ENCODE measurements at places on chromosomes 7 and 10.

DNA sequence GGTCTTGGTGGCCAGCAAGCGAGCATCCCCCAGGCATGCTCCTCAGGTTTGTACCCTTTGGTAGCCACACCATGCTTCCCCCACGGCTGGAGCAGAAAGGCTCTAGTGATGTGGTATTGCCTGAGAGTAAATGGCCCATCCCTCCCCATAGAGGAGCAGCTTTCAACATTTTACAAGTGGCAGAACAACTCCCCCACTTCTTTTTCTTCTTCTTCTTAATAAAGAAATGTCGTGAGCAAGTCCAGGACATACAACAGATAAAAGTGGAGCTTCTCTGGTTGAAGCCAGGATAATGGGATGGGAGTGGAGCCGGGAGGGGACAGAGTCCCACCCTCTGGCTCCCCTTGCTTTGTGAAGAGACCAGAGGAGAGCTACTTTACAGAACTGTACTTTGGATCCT is 131.5 kb downstream of the ANLN start:
- no peak for DNase-seq

DNA sequence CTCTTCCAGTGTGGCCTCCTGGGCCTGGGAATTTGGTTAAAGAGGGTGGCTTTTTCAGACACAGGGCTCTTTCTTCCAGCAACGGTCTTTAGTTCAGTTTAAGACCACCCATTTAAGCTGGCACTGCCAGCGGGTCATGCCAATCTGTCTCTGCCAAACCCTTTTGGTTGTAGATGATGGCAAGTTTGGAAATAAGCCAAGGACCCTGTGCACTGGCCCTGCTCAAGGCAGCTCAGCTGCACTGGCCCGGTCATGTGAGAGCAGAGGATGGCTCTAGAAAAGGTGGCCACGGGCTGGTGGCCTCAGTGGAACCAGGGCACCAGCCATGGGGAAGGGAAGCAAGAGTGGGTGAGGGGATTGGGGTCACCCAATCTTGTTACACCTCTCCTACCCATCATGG is 294.1 kb downstream of the GLRX3 start:
- no peak for DNase-seq

GRCh38 chr10:61284222-61284890 is 168.8 kb downstream of the TMEM26 start:
- no peak for DNase-seq

DNA sequence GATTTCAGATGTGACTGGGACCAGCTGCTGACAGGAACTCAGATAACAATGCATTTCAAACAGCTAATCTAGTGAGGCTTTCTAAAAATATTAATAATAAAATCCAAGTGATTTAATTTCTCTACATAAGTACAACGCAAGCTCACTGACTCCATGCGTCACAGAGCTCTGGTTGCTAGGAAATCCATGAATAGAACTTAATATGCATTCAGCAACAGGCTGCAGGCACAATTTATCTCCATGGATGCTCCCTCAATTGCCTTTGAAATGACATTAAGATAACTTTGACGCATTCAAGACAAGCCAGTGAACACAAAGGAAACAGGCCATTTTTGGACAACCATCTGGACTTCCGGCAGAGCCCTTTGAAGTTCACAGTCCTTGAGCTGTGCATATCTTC is 118.7 kb upstream of the COL1A2 start:
- no peak for DNase-seq

DNA sequence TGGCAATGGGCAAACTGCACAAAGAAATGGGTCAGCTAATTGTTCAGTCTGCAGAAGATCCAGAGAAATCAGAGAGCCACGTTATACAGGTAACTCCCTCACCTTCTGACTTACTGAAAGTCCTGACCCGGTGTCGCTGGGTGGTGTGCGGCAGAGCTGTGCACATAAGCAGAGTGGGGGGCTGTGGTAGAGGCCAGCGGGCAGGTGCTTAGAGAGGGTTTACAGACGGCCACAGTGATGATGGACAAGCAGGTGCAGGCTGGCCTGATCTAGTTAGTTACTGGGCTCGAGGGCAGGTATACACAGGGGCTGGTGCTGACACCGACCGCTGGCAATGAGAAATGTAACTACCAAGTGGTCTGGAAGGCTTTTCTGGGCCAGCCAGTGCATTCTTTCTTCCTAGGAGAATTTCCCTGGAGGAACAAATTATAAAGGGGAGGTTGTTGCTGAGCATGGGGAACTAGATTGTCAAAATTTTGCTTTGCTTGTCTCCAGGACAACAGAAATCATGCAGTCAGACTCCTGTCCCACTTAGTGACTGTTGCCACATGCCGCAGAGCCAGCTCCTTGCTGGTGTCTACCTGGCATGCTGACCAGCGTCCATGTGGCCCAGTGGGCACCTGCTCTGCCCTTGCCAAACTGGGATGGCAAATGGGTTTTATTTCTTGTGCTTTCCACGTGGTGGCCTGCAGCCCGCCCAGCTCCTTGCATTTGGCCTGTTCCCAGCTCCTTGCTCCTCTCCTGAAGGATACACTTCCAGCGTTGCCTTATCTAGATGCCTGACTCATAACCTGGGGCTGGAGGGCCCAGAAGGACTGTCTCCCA is 28.8 kb downstream of the DENND10 start:
- DNase-seq, result no peak

DNA sequence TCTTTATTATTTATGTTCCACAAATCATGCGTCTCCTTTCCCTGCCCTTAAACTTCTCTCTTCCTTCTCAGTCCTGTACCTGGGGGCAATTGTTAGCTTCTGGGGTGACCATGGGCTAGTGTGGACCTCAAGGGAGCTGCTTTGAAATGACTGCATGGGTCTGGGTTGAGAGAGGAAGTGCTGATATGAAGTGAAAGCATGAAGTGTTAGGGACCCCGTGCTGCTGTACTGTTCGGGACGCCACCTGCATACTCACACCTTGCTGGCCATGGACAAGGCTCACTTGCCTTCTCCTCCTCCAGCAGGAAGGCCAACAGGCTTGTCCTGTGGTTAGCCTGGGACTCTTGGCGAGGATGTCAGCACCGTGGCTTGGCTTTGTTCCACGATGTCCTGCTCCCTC is 56.7 kb downstream of the MTPN start:
- DNase-seq, result no peak

DNA sequence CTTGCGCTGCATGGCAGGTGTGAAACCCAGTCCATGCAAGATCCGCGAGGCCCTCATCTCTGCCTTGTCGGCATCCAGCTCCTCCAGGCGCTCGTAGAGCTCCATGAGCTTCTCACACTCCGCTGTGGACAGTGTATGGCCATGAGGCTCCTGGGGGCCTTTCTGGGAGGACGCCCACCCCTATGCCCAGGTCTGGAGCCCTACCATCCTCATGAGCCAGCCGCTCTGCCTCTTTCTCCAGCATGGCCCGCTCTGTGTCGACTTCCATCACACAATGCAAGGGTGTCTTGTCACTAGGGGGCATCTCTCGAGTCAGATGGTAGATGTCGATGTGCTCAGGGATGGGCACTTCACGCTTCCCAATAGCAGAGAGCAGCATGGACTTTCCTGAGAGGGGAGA is 3.3 kb downstream of the ABCF2 start:
- no peak for DNase-seq

- no peak for DNase-seq
These were observed 86.8 kb upstream of the NAMPT start for GRCh38 chr7:106371629-106372028.

- DNase-seq, result no peak
These were observed 26.2 kb downstream of the KAZALD1 start for GRCh38 chr10:101087965-101088364.

GRCh38 chr10:13707156-13707881 is 120.6 kb downstream of the PRPF18 start:
- peak; percentile 16 for DNase-seq

DNA sequence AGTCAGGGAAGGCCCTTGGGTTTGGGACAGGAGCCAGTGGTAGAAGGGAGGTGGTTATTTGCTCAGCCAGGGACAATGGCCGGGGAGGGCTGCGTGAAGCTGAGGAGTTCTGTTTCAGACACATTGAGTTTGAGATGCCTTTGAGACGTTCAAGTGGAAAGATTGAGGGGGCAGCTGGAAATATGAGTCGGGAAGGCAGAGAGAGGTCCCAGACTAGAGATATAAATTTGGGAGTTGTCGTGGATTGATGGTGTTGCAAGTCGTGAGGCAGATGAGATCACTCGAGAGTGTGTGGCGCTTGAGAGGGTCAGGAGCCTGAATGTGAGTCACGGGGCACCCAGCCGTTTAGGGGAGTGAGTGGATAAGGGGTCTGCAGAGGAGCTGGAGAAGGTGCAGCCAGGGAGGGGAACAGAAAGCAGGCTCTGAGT is 73.3 kb downstream of the ZMIZ1 start:
- no peak for DNase-seq

DNA sequence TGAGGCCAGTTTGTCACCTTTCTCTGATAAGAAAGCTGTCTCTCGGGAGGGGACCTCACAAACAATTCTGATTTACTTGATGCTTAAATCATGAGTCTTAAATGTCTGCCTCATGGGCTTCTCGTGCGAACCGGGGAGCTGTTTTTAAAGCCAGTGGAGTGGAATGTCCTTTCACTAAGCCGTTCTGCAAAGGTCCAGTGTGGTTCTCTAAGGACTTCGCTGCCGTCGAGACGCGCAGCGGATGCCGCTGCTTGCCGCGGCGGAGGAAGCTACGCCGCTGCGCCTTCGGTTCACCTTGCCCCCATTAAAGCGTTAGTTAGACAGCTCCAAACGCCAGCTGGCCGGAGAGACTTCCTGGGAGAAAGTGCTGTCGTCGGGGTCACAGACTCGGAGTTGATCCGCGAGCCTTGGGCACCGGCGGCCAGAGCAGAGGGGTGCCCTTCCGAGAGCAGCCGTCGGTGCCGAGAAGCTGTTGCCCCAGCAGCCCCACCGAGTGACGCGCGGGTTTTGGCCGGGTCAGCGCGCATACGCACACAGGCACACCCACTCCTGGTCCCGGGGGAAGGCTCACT is 1.3 kb upstream of the HMX3 start:
- no peak for DNase-seq

DNA sequence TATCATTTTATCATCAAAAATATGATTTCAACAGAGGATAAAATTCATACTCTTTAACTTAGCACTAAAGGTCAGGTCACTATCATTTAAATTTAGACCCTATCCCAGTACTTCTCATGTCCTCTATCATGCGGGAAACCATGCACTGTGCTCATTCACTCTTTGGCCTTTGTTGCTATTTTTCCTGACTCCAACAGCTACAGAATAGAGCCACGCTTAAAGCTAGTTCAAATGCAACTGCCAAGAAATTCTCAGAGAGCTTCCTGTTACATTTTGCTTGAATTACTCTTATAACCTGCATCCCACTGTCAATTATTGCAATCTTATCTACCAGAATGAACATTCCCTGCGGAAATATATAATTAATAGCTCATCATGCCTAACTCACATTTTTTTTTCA is 58.3 kb downstream of the SEMA3A start:
- no peak for DNase-seq

DNA sequence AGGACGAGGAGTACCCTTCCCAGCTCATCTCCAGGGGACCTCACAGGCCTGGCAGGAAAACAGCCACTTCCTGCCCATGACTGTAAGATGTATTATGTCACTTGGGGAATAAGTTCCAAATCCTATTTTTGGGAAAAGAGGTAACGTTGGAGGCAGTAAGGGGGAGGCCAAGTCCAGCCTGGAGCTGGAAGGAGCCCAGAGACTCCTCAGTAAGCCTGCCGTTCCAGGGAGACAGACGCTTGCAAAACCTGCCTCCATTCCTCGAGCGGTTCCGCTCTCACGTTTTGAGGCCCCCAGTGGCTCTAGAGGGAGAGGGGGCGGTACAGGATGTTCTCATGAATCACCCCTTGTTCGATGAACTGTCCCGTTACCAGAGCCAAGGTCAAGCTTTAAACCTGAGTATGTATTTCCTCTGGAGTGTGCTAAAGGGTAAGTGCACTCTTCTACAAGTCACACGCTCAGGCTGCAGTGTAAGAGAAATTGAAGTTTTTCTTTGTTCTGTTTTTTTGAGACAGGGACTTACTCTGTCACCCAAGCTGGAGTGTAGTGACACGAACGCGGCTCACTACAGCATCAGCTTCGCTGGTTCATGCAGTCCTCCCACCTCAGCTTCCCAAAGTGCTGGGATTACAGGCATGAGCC is 45.5 kb upstream of the CYTH3 start:
- no peak for DNase-seq

DNA sequence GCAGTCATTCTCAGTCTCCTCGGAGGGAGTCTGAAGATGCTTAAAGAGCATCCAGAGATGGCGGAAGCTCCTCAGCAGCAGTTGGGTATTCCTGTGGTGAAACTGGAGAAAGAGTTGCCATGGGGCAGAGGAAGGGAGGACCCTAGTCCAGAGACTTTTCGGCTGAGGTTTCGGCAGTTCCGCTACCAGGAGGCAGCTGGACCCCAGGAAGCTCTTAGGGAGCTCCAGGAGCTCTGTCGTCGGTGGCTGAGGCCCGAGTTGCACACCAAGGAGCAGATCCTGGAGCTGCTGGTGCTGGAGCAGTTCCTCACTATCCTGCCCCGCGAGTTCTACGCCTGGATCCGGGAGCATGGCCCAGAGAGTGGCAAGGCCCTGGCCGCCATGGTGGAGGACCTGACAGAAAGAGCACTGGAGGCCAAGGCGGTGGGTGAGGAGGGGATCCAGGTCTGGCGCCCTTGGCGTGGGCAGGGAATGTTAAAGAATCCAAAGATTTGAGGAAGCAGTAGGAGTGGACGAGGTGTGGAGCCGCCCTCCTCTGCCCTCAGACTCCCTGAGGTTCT is 2.9 kb downstream of the ZSCAN25 start:
- no peak for DNase-seq

DNA sequence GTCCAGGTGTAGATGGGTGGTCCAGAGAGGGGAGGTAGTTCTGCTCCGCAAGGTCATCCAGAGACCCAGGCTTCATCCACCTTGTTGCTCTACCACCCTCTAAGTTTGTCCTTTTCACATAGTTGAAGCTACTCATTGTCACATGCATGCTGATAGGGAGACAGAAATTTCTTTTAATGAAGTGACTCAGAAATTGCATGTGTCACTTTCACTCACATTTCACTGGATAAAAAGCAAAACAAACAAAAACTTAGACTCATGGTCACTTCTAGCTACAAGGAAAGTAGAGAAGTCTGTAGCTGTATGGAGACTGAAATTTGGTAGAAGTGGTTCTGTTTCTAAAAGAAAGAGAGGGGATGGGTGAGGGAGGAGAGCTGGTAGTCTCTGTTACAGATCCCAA is 161.9 kb downstream of the SORCS3 start:
- DNase-seq, result no peak

DNA sequence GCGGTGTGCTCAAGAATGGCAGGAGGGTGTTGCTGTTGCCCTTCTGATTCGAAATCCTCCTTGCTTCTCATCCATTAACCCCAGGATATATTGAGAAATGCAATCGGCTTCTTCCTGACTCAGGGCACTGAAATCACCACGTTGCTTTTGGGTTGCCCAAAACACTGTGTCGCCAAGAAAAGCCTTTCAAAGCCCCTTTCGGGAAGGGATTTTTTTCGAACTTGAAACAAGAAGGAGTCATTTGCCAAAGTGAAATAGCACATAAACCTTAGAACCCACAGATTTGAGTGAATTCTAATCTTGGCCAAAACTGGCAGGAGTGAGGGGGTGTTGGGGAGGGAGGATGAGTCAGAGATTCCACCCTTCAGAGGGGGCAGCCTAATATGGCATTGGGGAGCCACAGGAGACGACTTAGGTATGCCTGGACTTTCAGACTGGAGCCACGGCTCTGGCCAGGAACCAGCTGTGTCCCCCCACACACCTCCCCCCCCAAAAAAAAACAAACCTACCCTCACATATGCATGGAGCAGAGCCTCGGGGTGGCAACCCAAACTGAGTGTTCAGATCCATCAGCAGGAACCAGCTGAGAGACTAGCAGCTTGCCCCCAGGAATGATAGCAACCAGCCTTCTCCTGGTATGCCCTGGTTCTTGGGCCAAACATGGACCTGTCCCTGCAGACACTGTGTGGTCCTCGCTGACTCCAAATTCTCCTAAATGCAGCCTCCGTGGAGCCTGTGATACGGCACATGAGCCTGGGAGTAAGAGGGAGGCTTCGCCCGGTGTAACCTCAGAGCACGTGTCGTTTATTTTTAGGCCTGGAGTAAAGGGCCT is 138.4 kb downstream of the FGFR2 start:
- DNase-seq, result no peak

Measured in cortex of kidney (tissue), 1 donor.